SJSA1 (cell line): ENCODE measurements at places on chromosomes 16 and 17.

DNA sequence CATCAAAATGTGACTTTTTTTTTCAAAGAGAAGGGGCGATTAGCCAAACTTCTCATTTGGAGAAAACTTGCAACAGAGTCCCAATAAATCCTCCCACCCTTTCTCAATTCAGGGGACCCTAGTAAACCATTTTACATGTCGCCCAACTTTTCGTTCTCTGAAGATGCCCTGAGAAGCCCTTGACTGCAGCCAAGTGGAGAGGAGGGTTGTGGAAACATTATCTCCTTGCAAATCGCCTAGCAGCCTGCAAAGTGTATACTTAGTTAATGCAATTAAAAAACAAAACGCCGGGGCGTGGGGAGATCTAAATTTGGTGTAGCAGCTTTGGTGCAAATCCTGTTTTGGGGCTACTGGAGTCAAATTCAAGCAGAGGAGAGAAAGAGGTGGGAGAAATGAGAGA is 1.2 kb upstream of the SHISA9 start:
- no peak for DNase-seq

GRCh38 chr17:4703330-4703691 is 626 bp downstream of the PELP1 start:
- DNase-seq, result no peak

DNA sequence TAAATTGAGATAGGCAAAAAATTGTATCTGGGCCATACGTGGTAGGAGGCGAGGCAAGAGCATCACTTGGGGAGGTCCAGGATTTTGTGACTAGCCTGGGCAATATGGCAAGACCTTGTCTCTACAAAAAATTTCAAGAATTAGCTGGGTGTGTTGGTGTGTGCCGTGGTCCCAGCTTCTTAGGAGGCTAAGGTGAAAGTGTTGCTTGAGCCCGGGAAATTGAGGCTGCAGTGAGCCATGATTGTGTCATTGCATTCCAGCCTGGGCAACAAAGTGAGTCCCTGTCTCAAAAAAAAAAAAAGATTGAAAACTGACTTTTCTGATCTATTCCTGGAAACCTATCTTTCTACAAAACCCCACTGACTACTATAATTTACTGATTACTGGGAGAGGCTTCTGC is 26.7 kb downstream of the CDK12 start:
- DNase-seq, result no peak

DNA sequence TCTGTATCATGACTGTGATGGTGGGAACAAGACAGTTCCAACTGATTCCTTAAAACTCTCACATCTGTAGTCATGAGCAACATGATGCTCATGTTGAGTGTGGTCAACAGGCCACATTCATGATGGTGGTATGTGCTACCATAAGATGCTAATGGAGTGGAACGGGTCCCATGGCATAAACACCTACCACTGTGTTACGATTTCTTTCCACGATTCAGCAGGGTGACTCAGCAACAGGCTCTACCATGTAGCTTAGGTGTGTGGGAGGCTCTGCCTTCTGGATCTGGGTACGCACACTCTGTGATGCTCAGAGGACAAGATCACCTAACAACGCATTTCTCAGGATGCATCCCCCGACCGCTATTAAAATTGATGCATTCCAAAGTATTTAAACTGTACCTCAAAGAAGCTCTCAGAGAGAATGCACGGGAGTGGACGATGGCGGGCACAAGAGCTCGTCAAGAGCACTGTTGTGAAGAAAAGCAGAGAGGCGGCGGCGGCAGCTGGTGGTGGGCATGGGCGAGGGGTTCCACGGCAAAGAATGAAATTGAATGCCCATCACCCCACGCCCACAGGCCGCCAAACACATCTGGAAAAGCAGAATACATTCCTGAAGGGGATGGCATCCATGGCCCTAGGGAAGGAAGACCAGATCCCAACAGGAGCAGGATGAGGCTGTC is 133.3 kb downstream of the ZNF778 start:
- DNase-seq, result no peak

GRCh38 chr16:68403704-68404103 is 44.6 kb downstream of the SMPD3 start:
- peak; percentile 65 for DNase-seq

- no peak for DNase-seq
Measured at GRCh38 chr17:56045872-56046271, 107.4 kb upstream of the ANKFN1 start.

DNA sequence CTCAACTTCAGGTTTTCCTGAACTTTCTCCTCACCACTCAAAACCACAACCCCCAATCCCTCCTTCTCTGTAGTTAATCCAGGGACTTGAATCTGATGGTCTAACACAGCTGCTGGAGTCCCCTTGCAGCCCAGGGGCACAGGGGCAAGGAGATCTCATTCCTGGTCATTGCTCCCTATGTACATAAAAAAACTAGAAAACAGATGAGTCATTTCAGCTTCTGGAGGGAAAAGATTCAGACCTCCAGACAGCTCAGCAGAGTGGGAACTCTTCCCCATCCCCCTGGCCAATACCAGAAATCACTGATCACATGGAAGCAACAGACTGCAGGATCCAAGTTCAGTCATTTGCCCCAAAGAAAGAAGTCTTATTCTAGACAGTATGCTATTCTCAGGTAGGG is 62.1 kb downstream of the DYNLRB2 start:
- no peak for DNase-seq

- DNase-seq, result no peak
Measured at GRCh38 chr17:43644081-43644480, 17.6 kb downstream of the MEOX1 start.

DNA sequence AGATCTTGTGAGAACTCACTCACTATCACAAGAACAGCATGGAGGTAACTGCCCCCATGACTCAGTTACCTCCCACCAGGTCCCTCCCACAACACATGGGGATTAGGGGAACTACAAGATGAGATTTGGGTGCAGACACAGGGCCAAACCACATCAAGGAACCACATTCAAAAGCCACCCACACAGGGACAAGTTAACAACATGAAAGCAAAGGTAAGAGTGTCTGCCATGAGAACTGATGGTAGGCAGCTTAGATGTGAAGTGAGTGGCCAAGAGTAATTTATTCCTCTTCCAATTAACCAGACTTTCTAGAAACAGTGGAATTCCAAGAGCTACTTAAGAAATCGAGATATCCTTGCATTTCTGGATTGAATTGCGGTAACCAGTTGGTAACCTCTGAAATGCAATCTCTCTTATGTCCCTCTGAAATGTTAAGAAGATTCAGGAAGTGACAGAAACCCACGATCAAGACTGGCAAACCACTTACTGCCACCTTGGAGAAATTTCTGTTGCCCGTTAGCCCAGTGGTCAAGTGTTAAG is 167.4 kb upstream of the CACNG5 start:
- no peak for DNase-seq

GRCh38 chr16:78460428-78460827 is 361.0 kb downstream of the WWOX start:
- no peak for DNase-seq

- no peak for DNase-seq
Measured at GRCh38 chr16:77111056-77111565, 79.9 kb upstream of the MON1B start.

GRCh38 chr16:87284183-87284582 is 33.0 kb downstream of the C16orf95 start:
- no peak for DNase-seq

DNA sequence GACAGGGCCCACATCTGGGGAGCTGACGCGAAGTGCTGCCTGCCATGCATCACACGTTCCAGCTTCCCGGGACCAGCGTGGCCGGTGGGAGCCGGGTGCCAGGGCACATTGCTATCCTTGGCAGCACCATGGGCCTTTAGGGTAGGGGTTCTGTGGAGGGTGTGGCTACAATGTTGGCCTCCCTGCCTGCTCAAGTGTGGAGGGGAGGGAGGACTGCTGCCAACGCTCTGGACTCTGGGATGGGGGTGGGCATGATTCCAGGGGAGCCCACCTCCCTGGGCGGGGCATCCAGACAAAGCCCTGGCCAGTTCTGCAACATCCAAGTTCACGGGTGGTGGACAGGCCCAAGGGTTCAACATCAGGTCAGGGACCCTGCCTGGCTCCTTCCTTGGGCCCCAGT is 13.9 kb downstream of the GRB7 start:
- DNase-seq, result no peak

DNA sequence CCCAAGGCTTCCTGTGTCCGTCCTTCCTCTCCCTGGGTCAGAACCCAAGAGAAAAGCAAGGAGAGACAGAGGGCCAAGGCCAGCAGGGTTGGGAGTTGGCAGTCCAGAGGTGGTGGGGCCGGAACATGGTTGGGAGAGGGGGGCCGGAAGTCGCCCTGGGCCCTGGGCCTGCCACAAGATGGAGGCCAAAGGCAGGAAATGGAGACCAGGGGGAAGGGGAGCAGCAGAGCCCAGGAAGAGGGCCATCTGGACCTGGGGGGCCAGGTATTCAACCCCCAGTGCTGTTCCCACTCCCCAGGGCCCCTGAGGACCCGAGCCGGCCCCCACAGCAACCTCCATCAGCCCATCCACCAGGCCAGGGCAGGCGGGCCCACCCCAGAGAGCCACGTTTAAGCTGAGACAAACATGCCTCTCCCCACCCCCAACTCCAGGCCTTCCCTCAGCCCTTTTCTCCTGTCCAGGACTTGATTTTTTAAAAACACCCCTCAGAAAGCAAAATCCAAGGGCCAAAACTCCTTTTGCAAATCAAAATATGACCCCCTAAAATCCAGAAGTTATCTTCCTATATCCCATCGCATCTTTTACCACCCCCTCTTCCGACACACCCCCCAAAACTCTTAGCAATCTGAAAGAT is 4.4 kb upstream of the BCL6B start:
- DNase-seq, result no peak

DNA sequence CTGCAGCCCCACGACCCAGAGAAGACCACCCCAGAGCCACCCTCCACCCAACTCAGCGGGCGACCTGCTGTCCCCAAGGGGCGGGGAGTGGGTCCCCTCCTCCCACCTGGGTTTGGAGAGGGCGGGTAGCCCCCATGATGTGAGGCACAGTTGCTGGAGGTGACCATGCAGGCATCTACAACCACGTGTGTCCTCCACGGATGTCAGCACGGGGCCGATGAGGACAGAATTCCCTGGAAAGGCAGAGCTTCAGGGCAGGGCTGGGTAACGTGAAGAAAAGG is 7.1 kb downstream of the UTS2R start:
- DNase-seq, result no peak

DNA sequence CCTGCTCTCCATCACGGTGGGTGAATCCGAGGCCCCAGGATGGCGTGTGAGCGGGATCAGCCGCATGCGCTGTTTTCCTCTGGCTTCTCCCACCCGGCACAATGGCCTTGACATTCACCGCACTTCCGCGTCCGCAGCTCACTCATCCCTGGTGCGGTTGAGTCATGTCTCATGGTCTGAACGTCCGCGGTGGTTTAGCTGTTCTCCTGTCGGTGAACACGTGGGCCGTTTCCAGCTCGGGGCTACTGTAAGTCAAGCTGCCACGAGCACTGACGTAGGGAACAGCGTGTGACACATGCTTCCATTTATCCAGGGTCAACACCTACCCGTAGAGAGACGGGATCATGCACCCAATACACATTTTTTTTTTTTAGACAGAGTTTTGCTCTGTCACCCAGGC is 15.3 kb upstream of the CACNA1H start:
- DNase-seq, result no peak

DNA sequence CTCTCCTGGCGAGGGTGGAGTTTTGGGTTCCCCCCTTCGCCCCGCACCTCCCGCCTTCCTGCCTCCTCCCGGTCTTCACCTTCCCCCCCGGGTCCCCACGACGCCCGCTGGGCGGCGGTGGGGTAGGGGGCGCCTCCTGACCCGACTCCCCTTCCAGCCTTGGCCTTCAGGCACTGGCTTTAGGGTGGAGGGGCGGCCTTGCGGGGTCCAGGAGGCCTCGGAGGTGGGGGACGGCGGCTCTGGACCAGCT is 2.4 kb downstream of the SLC16A3 start:
- no peak for DNase-seq

DNA sequence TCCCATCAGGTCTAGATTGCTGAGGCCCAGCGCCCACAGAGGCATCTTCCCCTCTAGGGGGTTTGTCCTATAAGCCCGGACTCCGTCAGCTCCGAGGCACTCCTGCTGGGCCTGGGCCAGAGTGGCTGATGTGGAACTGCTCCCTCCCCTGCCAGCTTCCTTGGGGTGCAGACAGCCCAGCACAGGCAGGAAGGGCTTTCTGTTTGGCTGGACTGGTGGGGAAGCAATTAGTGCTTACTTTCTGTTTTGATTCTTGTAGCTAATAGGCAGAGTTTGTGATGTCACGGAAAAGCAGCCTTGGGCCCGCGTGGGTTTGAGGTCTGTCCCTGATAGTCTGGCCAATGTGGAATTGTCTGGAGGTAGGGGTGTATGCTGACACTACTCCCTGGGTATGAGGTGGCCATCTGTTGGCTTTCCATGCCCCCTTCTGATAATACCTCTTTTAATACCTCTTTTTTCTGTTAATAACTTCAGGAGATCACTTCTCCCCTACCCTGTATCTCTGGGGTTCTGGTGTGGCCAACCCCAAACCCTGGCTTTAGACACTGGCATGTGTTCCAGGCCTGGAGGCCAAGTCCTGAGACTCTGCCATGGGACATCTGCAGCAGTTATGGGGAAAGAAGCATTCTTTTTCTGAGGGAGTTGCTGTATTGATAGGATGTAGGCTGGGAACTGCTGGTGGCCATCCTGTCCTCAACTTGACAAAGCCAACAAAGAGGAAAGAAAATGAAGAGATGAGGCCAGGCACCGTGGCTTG is 190.9 kb downstream of the RAB11FIP4 start:
- DNase-seq, result no peak

- no peak for DNase-seq
Measured at GRCh38 chr16:35344012-35344762, 1884.8 kb downstream of the TP53TG3F start.

- DNase-seq, result peak; percentile 73
Measured at GRCh38 chr16:89602273-89602951, 11.0 kb upstream of the DPEP1 start.

DNA sequence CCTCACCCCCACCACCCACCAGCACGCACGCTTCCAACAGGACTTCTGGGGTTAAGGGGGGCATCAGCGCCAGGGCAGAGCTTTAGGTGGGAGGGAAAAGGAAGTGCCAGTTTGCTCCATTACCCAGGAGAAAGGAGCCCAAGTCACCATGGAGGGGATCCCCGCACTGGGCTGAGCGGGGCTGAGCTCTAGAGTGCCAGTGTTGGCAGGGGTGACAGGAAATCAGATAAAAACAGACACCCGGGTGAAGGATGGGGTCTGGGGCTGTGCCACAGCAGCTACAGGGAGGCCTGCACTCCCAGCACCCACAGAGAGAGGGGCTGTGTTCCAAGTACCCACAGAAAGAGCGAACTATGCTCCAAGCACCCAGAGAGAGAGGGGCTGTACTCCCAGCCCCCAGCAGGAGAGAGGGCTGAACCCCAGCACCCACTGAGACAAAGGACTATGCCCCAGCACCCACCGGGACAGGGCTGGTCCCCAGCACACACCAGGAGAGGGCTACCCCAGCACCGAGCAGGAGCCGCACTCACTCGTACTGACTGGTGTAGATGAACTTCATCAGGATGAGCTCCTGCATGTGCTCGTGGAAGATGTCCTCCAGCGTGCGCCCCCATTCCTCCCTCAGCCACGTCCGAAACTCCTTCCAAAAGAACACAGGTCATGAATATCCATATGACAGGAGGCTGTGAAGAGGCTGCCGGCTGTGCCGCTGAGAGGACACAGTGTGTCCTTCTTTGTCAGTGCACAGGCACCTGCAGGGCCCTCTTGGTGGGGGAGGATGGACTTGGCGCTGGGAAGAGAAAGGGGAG is 18.6 kb upstream of the C16orf95 start:
- DNase-seq, result no peak

GRCh38 chr17:70030371-70030770 is 44.7 kb upstream of the KCNJ16 start:
- no peak for DNase-seq

GRCh38 chr16:51151435-51151960 is 428 bp upstream of the SALL1 start:
- peak; percentile 78 for DNase-seq

GRCh38 chr17:78248051-78248914 is 16.9 kb downstream of the TMEM235 start:
- no peak for DNase-seq
